Nucleus accumbens (tissue), 56 donors: ENCODE measurements at places on chromosomes 16 and 17.

GRCh38 chr16:1357906-1358566, 6.3 kb downstream of the GNPTG start:
- no peak for DNase-seq

DNA sequence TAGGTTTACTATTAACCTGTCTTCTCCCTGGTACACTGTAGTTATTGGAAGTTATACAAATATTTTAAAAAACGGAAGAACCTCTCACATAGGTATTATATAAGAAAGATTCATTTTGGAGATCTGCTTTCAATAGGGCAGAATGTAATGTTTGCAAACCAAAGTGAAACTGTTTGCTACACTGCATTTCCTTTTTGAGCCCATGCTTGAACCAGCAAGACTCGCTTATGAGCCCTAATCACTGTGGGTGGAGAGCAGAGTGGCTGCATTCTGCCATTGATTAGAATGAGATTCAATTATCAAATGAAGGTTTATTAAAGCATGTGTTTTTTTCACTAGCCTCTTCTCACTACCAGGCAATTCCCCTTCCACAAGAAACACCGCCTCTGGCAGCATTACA, 589.7 kb downstream of the CDH11 start:
- DNase-seq = no peak

DNA sequence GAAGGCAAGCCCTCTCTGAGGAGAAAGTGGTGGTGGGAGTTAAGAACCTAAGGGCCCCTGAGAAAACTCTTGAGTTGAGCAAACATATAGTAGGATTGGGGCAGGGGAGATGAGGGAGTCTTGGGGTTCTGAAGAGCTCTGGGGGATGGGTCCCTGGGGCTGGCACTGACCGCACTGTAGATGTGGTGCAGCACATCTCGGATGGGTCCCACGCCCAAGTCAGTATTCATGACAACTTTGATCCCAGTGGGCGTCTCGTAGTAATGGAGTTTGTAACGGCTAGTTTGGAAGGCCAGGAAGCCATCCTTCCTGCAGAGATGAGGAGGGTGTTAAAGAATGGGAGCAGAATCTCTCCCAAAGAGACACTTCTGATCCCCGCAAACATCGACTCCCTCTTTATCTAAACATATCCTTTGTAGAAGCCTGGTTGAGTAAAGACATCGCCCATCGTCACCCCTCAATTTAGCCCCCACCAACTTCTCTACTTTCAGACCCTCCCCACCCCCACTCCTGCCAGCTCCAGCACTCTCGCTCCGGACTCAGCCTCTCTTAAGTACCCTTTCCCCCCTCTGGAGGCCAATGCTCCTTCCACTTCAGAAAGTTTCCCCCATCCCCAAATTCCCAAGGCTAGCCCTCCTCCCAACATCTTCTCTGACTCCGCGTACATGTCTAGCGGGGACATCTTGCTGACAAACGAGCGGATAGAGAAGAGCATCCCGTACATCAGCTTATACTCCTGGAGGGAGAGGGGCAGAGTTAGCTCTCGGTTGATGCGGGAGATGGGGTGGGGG, 710 bp downstream of the TRAPPC1 start:
- no peak for DNase-seq

DNA sequence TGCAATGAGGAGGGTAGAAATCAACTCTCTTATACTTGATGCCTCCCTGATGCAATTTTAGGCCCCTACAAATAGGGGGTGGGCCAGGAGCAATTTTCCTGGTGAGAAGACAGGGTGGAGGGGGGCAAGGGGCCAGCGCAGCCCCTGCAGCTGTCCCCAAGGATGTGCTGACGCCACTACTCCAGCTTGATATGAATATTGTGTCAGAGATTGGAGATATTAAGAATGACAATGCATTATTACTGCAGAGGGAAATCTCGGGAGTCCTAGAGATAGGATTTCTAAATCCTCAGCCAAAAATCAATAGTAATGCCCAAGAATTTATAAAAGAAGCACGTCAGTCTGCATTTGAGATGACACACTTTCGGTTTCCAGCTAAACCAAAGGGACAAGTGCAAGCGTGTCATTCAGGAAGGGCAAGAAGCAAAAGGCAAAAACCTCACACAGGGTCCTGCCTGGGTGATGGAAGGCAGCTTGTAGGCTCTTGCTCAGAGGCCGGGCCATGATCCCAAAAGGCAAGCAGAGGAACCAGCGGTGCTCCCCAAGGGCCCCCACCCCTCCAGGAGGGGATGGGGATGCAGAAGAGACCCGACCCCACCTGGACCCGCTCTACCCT, 178.8 kb downstream of the C16orf78 start:
- no peak for DNase-seq

GRCh38 chr17:81074875-81075274, 39.9 kb downstream of the BAIAP2 start:
- no peak for DNase-seq

DNA sequence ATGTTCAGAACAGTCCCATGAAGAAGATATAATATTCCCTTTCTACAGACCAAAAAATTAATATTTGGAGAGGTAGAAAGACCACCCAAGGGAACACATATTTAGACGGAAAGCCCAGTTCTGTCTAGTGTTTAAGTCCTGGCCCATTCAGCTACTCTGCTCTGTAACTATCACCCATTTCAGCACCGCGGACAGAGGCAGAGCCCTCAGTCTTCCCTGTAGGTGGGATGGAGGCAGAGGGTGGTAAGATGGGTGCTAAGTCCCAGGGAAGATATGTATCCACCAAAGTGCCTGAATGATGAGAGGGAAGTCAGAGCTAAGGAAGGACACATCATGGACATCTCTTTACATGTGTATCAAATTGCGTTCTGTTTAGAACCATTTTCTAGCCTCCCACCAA, 27.8 kb upstream of the C16orf78 start:
- no peak for DNase-seq

DNA sequence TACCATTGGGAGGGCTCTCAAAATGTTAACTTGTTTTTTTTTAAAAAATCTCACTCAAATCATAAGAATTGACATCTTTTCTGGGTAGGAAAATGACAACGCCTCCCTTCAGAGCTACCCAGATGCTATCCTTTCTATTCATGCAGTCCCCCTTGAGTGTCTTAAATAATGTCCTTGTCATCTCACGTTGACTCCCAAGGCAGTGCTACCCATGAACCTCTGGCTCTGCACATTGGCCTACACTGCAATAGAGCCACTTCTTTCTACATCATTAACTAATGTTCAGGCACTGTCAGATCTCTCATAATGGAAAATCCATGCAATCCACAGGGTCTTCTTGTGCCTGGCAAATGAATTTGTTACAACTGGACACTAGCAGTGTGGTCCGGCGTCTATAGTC, 569.8 kb upstream of the ZFHX3 start:
- DNase-seq = no peak

- DNase-seq = no peak
These were observed 68.7 kb downstream of the HIC1 start for GRCh38 chr17:2123375-2124251.

DNA sequence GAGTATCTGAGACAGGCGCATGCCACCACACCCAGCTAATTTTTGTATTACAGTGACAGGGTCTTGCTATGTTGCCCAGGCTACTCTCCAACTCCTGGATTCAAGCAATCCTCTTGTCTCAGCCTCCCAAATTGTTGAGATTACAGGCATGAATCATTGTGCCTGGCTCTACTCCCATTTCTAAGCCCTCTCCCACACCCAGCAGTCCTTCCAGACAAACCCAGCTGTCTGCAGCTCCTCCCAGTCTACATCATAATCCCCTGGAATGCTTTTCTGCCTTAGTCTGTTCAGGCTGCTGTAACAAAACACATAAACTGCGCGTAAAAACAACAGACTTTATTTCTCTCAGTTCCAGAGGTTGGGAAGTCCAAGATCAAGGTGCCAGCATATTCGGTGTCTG, 144.5 kb downstream of the GRIN2A start:
- DNase-seq = no peak

DNA sequence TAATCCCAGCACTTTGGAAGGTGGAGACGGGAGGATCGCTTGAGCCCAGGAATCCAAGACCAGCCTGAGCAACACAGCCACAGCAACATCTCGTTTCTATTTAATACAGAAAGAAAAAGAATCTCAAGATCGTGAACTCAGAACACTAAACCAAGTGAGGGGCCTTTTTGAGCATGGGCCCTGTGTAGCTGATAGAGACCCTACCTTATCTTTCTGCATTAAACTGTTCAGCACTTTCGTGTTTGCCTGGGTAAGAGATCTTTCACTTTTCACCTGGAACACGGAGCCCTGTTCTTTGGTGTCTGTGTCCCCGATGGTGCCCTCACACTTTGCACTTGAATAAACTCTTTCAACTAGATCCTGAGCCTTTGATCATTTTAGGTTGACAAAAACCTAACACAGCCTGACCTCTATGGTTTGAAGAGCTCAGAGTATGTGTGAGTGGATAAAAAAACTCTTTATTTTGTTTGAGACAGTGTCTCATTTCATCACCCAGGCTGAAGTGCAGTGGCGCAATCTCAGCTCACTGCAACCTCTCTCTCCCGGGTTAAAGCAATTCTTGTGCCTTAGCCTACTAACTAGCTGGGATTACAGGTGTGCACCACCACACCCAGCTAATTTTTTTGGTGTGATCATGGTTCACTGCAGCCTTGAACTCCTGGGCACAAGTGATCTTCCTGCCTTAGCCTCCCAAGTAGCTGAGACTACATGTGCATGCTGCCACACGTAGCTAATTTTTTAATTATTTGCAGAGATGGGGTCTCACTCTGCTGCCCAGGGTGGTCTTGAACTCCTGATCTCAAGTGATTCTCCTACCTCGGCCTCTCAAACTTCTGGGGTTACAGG, 83.8 kb upstream of the GRIN2A start:
- no peak for DNase-seq

GRCh38 chr16:50842589-50842988, 100.7 kb downstream of the CYLD start:
- no peak for DNase-seq

GRCh38 chr16:57701759-57702371, 7.3 kb downstream of the DRC7 start:
- DNase-seq = no peak

GRCh38 chr17:55965051-55965450, 188.2 kb upstream of the ANKFN1 start:
- no peak for DNase-seq

GRCh38 chr16:66406534-66407221, 20.4 kb upstream of the BEAN1 start:
- peak; percentile 72 for DNase-seq

GRCh38 chr17:68820825-68821481, 134.2 kb downstream of the ABCA8 start:
- DNase-seq = no peak

- DNase-seq = peak; percentile 4
These were observed 53.4 kb downstream of the MFSD11 start for GRCh38 chr17:76791053-76791980.

- no peak for DNase-seq
These were observed 1.1 kb upstream of the CRHR1 start for GRCh38 chr17:45782889-45783592.

- DNase-seq = peak; percentile 67
These were observed 1.1 kb upstream of the GNAO1 start for GRCh38 chr16:56190048-56190676.

DNA sequence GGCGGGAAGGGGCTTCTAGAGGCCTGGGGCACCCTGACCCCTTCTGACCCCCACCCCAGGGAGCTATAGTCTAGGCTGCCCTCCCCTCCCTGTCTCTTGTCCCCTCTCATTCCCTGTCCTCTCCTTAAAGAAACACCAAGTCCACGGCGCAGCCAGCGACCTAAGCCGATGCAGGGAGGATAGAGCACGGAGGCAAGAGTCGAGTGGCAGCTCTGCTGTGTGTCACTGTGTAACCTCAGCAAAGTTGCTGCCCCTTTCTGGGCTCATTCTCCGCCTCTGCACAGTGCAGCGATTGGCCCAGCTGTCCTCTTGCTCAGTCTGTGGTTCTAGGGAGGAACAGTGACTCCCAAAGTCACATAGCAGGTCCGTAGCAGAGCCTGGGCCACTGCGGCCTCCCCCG, 36.5 kb upstream of the SBK1 start:
- no peak for DNase-seq

GRCh38 chr17:17818088-17818526, 18.7 kb downstream of the SREBF1 start:
- no peak for DNase-seq

- no peak for DNase-seq
These were observed 12.3 kb downstream of the CES1 start for GRCh38 chr16:55820615-55821014.

DNA sequence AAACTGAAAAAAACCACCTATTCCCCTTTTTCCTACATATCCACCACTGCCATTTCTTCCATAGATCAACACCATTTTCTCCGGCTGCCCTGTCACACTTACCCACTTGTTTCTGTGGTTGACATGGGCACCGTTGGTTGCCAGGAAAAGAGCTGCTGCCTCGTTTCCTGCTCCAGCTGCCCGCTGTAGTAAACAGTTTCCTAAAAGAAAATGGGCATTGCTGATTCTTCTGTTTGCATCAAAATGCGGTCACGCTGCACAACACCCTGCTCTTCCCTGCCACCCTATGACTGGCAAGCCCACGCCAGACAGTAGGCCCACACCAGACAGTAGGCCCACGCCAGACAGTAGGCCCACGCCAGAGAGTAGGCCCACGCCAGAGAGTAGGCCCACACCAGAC, 46.3 kb downstream of the CYB5D2 start:
- DNase-seq = no peak

GRCh38 chr17:62119373-62119772, 54.3 kb upstream of the MED13 start:
- no peak for DNase-seq

DNA sequence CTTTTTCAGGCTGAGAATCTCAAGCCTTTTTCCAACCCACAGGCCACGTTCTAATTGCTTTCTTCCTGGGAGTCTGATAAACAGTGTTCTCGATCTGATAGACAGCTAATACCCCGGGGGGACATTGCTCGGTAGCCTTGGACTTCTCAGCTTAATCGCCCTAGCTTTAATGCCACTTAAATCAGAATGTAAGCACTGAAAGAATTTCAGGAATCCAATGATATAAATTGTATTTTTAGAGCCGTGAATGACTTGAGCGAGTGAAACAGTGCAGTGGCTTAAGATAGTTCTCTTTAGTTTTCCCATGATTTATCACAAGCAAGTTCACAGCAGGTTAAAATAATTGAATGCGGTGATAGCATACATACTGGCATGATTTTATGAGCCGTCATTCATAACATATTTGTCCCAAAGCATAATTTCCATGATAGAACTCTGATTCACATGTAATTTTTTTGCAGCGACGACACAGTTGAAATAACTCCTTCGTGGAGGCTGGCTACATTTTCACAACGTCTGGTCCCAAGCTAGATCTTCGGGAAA, 116.1 kb upstream of the MYOCD start:
- no peak for DNase-seq

DNA sequence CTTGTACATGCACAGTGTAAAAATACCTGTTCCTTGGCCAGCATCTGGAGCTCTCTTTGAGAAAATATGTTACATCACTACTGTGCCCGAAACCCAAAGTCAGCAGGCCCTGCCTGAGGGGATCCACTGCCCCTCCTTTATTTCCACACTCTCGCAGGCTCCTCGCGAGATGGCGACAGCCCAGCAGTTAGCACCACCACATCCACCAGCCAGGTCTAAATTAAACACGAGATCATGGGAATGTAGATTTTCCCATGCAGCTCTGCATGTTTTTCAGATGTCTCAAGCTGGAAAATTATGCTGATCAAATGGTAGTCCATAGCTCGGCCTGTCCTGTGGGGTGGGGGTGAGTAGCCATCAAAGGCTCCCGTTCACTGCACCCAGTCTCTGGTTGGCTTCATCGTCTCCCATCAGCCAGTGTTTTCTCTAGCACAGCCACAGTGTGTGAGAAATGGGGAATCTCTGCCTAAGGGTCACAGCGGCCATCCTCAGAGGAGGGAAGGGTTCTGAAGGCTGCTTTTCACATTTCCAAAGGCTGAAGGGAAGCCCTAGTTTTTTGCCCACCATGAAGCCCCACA, 34.7 kb downstream of the EPN2 start:
- no peak for DNase-seq
